Left lobe of liver (tissue), 2 donors: ENCODE measurements at places on chromosomes 3 and 15. TPM values are rescaled to one million over a fixed set of nuclear protein-coding genes. Genes with fewer than 3 reads are reported as not detected.

FOXB1 gene
- total RNA-seq, result not detected

EIF4E3 gene
- 7.6 TPM for total RNA-seq

UPK1B gene
- total RNA-seq, result not detected

ADPRH gene
- 4.1 TPM for total RNA-seq

CHST2 gene
- 1.2 TPM for total RNA-seq

DPPA2 gene
- total RNA-seq, result not detected

UBA5 gene
- total RNA-seq, result 28.4 TPM

NTRK3 gene
- 0.38 TPM for total RNA-seq

KCNH8 gene
- not detected for total RNA-seq

OR5K1 gene
- total RNA-seq, result not detected

CPLX3 gene
- not detected for total RNA-seq

SPESP1 gene
- total RNA-seq, result 0.48 TPM

ADGRG7 gene
- 17.0 TPM for total RNA-seq

TRPM1 gene
- total RNA-seq, result 0.10 TPM

IL5RA gene
- total RNA-seq, result not detected

ANKRD34C gene
- not detected for total RNA-seq

C3orf49 gene
- total RNA-seq, result not detected

ZPLD1 gene
- total RNA-seq, result not detected

MYLK gene
- total RNA-seq, result 144 TPM

MME gene
- total RNA-seq, result 66.3 TPM

SERPINI1 gene
- 0.86 TPM for total RNA-seq

FGF12 gene
- total RNA-seq, result 0.63 TPM

TXNRD3 gene
- total RNA-seq, result 10.7 TPM

INSYN1 gene
- total RNA-seq, result 1.4 TPM

LSAMP gene
- total RNA-seq, result 0.28 TPM

PRTG gene
- total RNA-seq, result 0.23 TPM

NRG4 gene
- total RNA-seq, result 3.2 TPM

CCR2 gene
- total RNA-seq, result 0.33 TPM

ATP2B2 gene
- total RNA-seq, result 37.9 TPM

TEX55 gene
- total RNA-seq, result not detected

PCOLCE2 gene
- 8.2 TPM for total RNA-seq

IL12A gene
- not detected for total RNA-seq

GNAT1 gene
- 0.08 TPM for total RNA-seq

CHRNA3 gene
- total RNA-seq, result not detected

SLC24A5 gene
- total RNA-seq, result not detected

GRAMD2A gene
- total RNA-seq, result not detected

C3orf18 gene
- 3.0 TPM for total RNA-seq

GOLGA8J gene
- total RNA-seq, result 0.10 TPM

P2RY13 gene
- 1.3 TPM for total RNA-seq

ALDH1A2 gene
- 29.0 TPM for total RNA-seq

TMCO5A gene
- not detected for total RNA-seq
